AG09309 (cell line): ENCODE measurements at places on chromosomes 13 and 19.

DNA sequence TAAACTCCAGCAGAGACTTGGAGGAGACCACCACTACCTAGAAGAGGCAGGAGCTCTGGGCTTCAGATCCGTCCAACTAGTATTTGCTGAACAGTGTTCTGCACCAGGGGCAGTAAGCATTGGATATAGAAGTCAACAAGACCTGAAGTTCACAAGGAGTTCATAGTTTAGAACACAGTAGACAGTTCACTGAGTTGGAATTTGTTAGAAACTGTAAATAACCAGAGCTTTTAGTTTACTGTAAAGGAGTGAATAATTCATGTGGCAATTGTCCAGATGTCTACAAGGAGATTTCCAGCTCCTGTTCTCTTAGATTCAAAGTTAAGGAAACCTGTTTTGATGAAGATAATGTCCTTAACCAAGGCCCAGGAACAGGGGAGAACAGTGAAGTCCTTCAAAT lies 128.9 kb downstream of the COG6 start:
- no peak for DNase-seq

- no peak for DNase-seq
Measured at GRCh38 chr13:28531077-28531844, 36.3 kb upstream of the FLT1 start.

- no peak for DNase-seq
Measured at GRCh38 chr13:28022848-28023518, 34.5 kb upstream of the URAD start.

DNA sequence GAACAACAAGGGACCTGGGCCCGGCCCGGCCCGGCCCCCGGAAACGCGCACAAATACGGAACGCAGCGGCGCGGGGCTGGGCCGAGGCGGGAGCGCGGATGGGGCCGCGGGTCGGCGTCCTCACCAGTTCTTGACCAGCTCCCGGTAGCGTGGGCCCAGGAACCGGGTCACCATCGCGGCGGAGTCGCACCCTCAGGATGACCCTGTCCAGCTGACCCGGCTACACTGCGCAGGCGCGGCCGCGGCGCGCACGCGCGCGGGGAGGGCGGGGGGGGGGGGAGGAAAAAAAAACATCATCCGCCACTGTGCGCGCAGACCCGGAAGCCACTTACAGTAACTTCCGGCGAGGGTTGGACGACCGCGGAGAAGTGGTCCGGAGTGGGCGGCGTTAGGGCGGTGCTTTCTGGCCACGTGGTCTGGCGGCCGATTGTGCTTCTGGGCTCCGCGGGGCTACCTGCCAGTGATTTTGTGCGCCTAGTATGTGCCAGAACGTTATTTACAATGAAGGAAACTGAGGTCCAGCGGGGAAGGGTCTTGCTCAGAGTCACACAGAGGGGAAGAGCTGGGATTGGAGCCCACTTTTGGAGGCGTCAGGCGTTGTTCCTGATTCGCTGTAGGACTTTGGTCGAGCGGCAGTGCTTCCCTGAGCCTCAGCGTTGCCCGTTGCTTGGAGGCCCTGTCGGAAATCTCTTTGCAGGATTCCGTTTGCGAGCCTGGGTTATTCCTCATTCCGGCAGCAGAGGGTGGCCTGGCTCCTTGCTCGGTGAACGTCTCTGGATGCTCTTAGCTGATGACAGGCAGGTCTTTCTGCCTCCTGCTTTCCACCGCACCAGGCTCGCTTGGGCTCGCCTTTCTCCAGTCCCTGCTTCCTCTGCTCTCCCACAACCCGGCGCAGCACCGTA lies at the start of gene UQCR11:
UQCR11 (minus strand) TSS at position 227 of the 902 bp plus-strand sequence; CDS start at position 174, 53 bp downstream.
- DNase-seq: peak; percentile 92

GRCh38 chr13:106362707-106363106 lies 172.8 kb downstream of the EFNB2 start:
- no peak for DNase-seq

- DNase-seq: no peak
Measured at GRCh38 chr13:35475212-35475959, 1.1 kb downstream of the MAB21L1 start.

DNA sequence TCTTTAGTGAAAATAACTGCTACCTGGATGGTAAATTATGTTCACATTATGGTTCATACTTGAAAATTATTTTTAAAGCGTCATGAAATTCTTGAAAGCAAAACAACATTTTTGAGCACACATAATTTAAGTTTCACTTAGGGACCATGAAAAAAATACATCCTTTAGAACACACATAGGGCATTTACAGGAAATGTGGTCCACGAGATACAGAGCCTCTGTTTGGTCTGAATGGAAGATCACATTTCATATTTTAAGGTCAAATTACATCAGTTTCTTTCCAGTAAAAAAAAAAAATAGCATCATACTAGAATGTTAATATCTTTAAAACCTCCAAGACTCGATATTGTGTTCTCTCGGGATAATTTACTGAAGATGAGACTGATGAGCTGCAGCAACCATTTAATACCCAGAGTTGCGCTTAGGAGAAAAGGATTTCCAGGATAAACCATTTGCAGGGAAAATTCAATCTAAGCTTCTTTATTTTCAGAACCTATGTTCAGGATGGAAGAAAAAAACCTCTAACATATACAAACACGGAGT lies 720.7 kb downstream of the DIAPH3 start:
- DNase-seq: no peak

GRCh38 chr19:1989513-1990229 lies 25.8 kb downstream of the BTBD2 start:
- DNase-seq: no peak

GRCh38 chr13:114286808-114287207 lies 5.4 kb downstream of the UPF3A start:
- DNase-seq: no peak

DNA sequence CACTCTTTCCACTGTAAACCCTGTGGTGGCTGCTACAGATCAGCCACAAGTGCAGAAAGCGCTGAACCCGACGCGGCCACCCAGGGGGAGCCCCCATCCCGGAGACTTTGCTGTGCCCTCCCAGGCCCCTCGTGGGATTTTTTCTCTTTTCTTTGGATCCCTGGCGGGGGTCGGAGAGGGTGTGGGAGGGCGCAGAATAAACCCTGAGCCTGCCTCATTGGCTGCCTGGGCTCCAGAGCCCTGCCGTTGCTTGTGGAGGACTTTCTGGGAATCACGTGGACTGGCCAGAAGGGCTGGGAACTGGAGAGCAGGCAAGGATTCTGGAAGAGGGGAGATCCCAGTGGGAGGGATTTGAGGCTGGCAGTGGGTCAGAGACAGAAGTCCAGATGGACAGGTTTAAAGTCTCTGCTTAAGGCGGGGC lies 24.9 kb downstream of the GADD45B start:
- no peak for DNase-seq

GRCh38 chr19:48510421-48511268 lies 990 bp downstream of the LMTK3 start:
- no peak for DNase-seq

DNA sequence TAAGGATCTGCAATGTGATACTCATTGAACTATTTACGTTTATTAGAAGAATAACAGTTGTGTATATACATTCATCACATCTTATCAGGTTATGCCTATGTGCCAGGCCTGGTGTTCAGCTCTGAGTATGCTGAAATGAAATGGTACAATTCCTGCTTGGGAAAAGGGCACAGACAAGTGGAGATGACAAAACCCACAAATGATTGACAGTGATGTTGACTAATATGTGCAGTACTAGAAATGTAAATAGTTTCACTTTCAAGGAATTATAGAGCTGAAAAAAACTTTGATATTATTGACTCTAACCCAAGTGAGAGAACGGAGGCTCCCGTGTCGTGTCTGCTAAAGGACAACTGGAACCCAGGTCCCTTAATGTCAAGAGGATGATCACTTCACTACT lies 386.8 kb upstream of the DACH1 start:
- no peak for DNase-seq

DNA sequence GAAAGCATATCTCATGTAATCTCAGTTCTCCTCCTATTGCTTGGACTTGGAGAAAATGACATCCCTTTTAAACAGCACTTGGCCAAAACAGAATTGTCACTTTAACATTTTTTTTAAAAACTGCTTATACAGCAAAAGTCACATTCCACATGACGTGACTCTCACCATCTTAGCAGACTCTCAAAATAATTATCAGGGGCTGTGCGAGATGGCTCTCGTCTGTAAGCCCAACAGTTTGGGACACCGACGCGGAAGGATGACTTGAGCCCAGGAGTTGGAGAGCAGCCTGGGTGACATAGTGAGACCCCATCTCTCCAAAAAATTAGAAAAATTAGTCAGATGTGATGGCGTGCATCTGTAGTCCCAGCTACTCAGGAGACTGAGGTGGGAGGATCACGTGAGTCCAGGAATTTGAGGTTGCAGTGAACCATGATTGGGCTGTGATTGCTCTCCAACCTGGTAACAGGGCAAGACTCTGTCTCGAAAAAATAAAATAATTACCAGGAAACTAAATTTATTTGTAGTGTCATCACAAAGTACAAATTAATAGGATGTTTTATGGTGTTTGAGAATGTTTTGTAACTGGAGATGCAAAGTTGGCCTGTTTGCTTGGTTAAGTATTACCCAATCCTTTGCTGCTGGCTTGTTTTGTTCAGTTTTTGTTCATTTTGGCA lies 8.8 kb downstream of the SAFB start:
- DNase-seq: no peak

GRCh38 chr19:19372656-19373416 lies 32.6 kb upstream of the GATAD2A start:
- DNase-seq: no peak

DNA sequence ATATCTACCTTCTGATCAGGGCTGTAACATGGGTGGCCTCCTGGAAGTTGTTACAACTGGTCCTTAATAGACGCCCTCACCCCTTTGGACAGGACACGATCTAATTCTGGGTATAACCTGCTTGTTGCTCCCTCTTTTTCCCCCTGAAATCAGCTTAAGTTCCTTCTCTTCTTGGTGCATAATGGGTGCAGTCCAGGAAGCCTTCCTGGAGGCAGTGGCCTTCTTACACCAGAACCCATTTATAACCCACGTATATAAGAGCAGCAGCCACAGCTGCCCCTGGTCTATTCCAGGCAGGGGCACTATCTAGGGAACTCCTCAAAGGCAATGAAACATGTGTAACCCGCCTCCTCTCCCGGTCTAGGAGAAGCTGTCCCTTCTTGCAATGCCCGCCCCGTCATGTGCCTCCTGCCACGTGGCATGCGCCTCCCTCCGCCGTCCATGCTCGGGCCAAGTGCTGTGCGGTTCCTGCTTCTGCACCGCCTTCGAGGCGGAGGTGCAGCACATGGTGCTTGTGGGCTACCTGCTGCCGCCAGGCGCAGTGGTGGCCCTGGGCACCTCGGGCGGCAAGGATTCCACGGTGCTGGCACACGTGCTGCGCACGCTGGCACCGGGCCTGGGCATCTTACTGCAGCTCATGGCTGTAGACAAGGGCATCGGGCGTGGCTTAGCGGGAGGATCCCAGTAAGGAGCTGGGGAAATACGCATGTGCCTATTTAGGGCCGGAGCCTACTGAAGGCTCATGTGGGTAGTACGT lies 27.3 kb downstream of the ZNF175 start:
- DNase-seq: no peak

DNA sequence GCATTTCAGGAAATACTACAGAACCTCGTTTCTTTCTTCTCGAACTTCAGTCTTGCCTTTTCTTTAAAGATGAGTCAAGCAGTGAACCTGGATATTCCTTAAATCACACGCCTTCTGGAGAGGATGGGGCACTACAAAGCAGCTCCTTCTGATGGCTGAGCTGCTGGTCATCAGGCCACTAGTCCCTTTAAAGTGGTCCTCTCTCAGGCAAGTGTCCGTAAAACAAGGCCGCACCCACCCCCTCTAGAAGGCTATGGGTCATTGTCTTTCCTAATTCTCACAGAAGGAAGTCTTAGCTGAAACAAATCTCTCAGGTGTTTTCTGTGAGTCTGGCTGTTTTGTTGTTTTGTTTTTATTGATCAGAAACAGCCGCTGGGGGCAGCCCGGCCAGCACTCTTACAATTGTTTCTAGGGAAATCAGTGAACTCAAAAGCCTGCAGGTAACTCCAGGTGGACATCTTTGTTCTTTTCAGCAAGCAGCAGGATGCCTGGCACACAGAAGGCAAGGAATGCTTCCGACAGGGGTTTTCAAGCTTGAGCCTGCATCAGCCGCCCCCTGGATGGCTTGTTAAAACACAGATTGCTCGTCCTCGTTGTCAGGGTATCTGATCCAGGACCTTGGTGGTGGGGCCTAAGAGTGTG lies 45.4 kb downstream of the MBNL2 start:
- no peak for DNase-seq

DNA sequence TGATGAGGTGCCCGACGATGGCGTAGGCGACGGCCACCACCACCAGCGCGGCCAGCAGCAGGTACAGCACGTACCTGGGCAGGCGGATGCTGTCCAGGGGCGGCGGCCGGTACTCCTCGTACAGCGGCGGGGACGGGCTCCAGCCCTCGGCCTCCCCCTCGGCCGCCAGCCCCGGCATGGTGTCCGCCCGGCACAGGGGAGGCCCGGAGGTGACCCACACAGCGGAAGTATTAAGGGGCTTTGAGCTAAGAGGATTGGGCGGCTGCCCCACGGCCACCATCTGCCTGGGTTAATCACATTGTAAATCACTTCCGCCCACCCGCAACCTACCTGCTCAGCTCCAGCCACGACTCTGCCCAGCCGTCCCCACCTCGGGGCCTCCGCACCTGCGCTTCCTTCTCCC lies at the start of gene SMIM44:
SMIM44 (minus strand) TSS at position 216 of the 403 bp plus-strand sequence; CDS start at position 178, 38 bp downstream.
- DNase-seq: no peak

- DNase-seq: no peak
Measured at GRCh38 chr13:38697197-38697596, 10.3 kb downstream of the FREM2 start.

- DNase-seq: no peak
Measured at GRCh38 chr19:19260417-19261214, 12.5 kb downstream of the TM6SF2 start.

DNA sequence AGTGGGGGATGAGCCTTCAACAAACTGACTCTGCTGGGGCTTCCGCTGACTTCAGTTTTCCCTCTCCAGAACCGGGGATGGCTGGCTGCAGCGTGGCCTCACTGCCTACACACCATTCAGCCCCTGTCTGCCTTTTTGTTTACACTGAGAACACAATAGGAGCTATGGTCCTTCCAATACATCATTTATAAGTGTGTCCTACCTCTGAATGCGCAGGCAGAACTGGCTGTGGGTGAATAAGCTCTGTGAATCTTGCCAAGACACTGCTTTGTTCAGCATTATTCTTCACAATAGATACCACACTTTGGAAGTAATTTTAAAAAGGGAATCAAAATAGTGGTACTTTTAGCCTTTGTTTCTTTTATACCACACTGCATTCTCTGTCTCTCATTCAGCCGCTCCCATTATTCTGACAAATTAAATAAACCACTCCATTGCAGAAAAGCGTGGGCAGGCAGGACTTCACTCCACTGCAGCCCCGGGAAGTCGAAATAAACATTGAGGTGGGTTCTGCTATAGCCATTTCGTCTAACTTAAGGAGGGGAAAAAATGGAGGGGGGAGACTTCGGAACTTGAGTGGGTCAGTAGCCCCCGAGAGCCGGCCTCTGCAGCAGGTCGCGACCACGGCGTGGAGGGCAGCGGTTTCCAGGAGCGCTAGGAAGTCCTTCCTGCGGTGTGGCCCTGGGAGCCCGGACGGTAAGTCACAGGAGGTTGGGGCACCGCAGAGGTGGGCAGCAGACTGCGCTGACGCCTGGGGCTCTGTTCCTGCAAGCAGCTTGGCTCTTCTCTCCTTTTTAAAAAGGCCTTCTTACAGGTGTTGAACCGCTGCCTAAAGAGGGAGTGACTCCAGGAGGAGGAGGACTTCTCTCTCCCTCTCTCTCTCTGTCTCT lies 94.8 kb upstream of the SOX1 start:
- no peak for DNase-seq

- DNase-seq: no peak
Measured at GRCh38 chr19:12626958-12627357, 16.2 kb downstream of the ZNF791 start.
